ENCODE measurements at places on chromosomes 3 and 15.
A peak's percentile ranks its signal among the peaks of the same experiment; 100 is the strongest.

DNA sequence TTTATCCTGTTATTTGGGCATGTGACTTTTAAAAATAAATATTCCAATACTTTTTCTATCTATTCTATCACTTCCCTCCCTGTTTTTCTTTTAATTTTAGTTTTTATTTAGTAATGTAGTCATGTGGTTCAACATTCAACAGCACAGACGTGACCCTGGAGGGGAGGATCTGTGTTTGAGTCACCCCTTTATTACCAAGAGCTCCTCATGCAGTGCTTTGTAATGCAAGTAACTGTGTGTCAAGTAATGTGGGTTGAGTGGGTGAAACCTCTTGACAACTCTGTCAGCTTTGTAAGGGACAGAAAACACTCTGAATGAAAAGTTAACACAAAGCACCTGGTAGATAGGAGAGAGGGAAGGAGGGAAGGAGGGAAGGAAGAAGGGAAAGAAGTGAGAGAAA lies 89.7 kb upstream of the FGF12 start:
- DNase-seq: no peak

GRCh38 chr3:122918576-122919290 lies 108.8 kb downstream of the SEMA5B start:
- no peak for DNase-seq

DNA sequence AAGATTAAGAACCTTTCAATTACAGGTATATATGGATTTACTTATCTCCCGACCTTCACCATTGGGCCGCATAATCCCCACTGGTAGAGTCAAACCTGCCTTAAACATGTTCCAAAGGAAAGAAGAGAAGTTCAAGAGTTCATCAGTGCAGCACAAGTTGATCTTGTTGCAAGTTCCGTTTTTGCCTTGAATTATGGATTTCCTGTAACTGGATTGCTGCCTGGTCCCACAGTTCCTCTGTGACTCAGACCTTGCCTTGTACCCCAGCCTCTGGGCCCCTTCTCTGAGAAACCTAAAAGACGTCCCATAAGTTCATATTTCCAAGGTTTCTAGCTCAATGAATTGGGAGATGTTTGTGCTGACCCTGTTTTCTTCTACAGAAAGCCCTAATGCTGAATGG lies 112.5 kb upstream of the THBS1 start:
- DNase-seq: no peak

DNA sequence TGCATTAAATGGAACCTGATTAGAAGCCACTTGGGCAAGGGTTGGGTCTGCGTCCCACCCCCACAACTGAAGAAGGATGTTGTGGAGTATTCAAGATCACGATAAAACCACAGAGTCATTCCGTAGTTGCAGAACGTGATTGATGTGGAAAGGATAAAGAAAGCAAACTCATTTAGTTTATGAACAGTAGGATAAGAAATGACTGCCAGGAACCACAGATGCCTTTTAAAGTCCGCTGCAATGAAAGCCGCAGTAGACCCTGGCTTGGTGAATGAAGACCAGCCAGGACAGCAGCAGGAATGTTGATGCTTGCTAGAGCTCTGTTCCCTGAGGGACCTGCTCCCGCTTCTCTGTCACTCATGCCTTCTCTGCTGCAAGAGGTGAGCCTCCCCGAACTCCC lies 111.5 kb downstream of the GABRG3 start:
- DNase-seq: no peak

DNA sequence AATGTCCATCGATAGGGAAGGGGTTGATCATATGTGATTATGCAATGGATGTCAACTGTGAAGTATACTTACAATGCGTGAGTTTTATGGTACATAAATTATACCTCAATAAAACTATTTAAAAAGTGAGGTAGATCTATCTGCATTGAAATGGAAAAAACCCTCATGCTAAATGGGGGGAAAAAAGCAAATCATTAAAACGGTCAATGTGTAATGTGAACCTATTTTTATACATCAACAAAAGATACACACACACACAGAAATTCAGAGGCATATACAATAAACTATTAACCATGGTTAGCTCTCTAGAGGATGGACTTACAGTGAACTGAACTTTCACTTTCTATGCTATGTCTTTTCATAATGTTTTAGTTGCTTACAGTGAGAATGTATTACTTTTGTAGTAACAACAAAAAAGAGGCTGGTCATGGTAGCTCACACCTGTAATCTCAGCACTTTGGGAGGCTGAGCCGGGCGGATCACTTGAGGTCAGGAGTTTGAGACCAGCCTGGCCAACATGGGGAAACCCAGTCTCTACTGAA lies 23.1 kb downstream of the STIMATE start:
- DNase-seq: no peak

DNA sequence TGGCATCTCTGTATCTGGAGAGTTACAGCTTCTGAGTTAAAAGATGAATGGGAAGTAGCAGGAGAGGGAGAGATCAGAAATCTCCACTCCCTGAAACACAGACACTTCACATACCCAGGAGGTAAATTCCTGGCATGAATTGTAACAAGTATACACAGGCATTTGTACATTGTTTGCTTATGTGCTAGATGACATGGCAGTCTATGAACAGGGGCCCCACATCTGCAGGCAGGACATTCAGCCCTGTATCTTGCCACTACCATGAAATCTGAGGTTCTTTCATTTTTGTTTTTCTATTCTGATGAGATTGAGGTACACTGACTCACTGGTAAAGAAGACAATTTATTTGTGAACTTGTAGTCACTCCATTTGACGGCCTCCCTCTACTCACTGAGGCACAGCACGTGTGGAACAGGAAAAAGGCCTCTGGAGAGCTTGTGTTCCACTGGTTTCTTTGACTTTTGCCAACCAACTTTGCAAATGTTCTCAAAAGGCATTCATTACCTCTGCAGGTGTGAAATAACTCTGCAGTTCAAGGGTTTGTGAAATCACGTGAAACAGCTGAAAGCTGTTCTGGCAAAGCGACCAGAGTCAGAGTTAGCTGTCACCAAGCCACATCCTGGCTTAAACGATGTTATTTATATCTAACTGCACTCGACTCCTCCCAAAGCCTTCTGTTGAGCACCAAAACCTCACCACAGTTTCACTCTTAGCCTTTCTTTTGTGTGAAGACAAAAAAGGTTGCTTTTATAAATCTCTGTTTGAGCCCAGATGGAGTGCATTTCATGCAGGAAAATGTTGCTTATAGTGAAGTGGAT lies 401.3 kb upstream of the CFAP20DC start:
- DNase-seq: peak; percentile 32

DNA sequence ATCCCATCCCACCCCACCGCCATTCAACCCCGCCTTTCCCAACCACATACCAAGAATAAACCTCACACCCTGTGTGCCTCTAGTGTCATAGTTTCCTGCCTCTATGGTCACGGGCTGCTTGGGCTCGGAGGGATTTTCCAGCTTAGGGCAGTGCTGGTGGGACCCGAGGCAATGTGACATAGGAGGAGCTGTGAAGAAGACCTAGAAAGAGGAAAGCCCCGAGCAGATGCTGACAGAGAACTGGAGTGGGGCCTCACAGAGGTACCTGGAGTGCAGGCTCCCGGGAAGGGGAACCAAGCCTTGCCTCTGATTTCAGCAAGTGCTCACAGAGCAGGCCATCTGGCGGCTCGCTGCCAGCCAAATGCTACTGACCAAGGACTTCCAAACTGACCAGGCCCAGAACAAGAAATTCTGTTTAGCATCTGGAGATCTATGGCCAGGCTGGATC lies 27.5 kb downstream of the BHLHE40 start:
- DNase-seq: peak; percentile 61

- no peak for DNase-seq
Observed at GRCh38 chr3:127791221-127791913, 30.9 kb downstream of the MGLL start.

DNA sequence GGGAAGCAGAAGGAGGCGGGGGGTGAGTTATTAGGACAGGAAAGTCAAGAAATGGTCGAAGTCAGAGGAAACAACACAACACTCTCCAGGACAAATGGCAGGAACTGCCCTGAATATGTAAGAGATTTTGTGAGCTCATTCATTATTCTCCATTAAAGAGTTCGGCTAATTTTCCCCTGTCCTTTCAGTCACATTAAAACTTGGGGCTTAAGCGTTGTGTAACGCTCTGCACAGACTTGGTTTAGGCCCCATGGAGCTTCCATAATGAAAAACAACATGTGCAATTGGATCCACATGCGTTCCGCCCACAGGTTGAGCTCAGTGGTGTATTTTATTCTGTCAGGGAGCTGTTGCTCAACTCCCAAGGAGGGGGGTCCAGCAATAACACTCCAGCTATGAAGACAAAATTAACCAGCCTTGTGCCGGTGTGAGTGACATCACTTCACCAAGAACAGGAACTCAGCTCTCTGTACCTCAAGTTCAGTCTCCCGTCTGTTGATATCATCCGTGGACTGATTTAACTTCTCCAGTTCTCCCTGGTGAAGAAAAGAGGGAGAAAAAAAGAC lies 2.3 kb downstream of the SH3BP5 start:
- DNase-seq: no peak

DNA sequence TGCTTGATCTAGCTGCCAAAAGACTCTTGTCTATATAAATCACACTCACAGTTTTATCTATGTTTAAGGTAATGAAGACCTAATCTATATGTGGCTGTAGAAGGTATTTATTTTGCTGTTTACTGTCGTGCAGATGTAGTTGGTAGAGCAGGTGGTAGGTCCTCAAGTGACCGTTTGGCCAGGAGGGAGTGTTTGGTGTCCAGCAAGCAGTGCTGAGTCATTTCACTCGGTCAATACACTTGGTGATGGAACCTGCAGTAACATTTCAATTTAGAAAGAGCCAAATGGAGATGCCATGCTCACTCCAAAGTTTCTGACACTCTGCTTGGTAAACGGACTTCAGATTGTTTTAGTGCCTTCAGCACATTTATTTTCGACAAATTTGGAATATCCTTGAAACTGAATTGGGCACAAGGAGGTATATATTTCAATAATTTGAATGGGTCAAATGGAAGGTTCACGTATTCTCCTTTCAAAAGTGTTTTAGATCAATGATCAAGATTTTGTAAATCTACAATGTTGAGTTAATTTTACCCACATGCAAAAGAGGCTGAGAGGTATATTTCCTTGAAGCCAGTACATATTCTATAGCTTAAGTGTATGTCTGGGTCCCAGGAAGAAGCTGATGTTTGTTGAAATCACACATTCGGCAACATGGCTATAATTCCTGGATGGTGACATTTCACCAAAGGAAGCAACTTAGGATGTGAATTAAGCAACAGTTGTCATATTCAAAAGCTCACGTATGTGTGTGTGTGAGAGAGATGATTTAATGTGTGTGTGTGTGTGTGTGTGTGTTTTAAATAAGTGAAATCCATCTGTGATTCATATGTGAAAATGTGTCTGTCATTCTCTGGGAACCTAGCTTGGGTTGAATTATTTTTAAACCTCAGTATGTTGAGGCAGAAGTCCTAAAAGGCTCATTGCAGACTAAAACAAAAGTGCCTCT lies 7.7 kb upstream of the CX3CR1 start:
- DNase-seq: no peak

GRCh38 chr15:26438718-26439117 lies 334.1 kb downstream of the GABRB3 start:
- DNase-seq: no peak

- DNase-seq: no peak
Observed at GRCh38 chr15:80268101-80268500, 16.1 kb upstream of the CTXND1 start.

GRCh38 chr3:171770689-171771620 lies 39.3 kb downstream of the PLD1 start:
- DNase-seq: no peak

- no peak for DNase-seq
Observed at GRCh38 chr3:31713816-31714215, 181.1 kb downstream of the STT3B start.

- DNase-seq: no peak
Observed at GRCh38 chr3:114624047-114624445, 330.2 kb downstream of the TIGIT start.

GRCh38 chr3:69888040-69888942 lies 111.2 kb upstream of the SAMMSON start:
- no peak for DNase-seq

GRCh38 chr15:95106801-95107200 lies 875.4 kb downstream of the MCTP2 start:
- no peak for DNase-seq

- no peak for DNase-seq
Observed at GRCh38 chr3:102090721-102091045, 241.4 kb downstream of the NFKBIZ start.

DNA sequence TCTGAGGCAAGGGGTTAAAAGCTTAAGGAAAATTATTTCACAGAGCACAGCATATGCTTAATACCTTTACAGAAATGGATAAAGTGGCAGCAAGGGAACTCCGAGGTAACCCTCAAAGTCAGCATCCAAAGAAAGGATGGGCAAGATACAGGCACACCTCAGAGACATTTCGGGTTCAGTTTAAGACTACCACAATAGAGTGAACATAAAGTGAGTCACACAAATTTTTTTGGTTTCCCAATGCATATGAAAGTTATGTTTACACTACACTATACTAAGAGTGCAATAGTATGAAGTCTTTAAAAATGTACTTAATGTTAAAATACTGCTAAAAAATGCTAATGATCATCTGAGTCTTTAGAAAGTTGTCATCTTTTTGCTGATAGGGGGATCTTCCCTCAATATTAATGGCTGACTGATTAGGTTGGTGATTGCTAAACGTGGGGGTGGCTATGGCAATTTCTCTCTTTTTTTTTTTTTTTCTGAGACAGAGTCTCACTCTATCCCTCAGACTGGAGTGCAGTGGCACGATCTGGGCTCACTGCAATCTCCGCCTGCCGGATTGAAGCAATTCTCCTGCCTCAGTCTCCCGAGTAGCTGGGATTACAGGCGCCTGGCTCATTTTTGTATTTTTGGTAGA lies 10.0 kb downstream of the UBR1 start:
- DNase-seq: no peak

DNA sequence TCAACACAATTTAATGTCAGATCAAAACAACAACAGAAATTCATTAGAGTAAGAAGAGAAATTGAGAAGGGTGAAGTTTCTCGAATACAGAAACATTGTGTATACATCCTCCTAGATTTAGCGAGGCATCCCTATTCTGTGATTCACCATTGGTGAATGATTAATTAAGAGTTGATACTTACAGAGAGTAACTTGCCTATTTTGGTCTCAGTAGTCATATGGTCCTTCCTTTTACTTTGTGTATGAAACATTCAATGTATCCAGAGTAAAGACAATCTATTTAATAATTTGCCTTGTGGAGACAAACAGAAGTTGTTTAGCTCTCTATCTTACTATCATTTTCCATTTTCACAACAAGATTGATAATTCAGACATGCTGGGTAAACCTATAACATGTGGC lies 432.0 kb downstream of the ZPLD1 start:
- no peak for DNase-seq
